Right lung (tissue), 10 donors: ENCODE measurements at places on chromosomes 6 and 20.

- no peak for DNase-seq
Measured at GRCh38 chr20:32400476-32400875, 42.3 kb downstream of the ASXL1 start.

- DNase-seq, result no peak
Measured at GRCh38 chr6:142173980-142174379, 26.9 kb downstream of the VTA1 start.

DNA sequence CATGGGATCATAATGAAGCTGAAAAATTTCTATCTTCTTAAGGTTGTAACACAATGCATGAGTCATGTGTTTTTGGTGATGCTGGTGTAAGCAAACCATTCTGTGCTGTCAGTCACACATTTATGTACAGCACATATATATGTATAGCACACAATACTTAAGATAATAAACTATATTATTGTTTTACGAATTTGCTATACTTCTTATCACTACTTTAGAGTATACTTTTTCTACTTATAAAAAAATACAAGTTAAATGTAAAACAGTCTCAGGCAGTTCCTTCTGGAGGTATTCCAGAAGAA lies 920.1 kb upstream of the FLRT3 start:
- no peak for DNase-seq

GRCh38 chr6:46437671-46438221 lies 53.5 kb downstream of the RCAN2 start:
- no peak for DNase-seq

GRCh38 chr6:34529665-34530327 lies 26.3 kb downstream of the SPDEF start:
- DNase-seq, result peak; percentile 58

DNA sequence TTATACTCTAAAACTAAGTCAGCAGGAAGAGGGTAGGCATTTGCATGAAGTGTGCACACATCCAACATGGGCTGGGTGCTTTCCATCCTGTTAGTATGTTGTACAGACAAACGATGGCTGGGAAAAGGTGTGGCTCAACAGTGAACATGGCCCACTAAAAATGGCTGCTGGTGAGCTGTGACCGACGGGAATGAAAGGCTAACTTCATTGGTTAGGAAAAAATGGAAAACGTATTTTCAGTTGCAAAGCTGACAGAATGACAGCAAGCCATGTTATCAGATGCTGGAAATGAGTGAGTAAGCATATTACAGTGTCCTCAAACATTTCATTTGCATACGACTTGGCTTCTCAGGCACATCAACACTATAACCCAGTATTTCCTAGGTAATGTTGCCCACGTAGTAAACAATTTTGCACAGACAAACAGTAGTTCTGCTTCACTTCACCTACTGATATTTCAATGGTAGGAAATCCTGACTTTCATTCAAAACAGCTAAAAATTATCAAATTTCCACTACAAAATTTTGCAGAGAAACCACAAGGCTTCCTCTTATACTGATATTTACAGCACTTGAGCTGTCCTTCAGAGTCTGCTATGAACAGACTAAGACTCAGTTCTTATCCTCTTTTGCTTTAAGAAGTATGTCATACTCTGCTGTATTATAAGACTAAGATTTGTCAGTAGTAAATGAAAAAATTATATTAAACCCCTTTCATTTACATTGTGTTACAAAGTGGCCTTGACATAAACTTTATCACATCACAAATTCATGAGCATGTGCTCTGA lies 98.9 kb downstream of the IRF4 start:
- DNase-seq, result no peak

- no peak for DNase-seq
Measured at GRCh38 chr6:26646074-26646473, 13.5 kb downstream of the ZNF322 start.

- no peak for DNase-seq
Measured at GRCh38 chr6:26323525-26324294, 41.3 kb upstream of the BTN3A2 start.

GRCh38 chr6:88983532-88983931 lies 20.1 kb upstream of the RNGTT start:
- DNase-seq, result no peak

- peak; percentile 67 for DNase-seq
Measured at GRCh38 chr20:43583982-43584432, 6.7 kb upstream of the IFT52 start.

- no peak for DNase-seq
Measured at GRCh38 chr20:50240092-50240491, 49.5 kb downstream of the CEBPB start.

GRCh38 chr6:158039178-158039557 lies 57.5 kb downstream of the SYNJ2 start:
- no peak for DNase-seq

- DNase-seq, result no peak
Measured at GRCh38 chr6:149233056-149233715, 84.3 kb upstream of the TAB2 start.

GRCh38 chr6:77633993-77634715 lies 18.7 kb upstream of the MEI4 start:
- DNase-seq, result no peak

GRCh38 chr20:3081641-3082040 lies 2.9 kb downstream of the AVP start:
- no peak for DNase-seq

DNA sequence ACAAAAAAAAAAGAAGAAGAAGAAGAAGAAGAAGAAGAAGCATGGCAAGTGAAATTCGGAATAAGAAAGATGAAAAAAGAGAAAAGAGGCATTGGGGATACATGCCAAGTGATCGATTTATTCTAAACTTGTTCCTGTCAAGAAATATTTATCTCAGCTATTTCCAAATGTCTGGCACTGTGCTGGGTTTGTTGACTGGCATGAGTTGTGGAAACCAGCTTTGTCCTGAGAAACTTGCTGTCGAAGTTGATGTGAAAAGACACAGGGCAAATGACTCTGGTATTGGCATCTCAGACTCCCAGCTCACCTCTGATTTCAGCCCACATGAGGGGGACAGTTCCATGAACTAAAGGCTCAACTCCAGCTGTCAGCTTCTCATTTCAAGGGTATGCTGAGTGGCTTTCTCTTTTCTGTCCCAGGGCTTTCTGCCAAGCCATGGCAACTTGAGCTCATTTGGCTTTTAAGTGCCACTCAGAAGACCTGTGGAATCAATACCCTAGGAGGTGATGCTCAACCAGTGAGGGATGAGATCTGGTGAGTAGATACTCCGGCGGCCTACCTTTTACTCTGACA lies 253.3 kb upstream of the JAG1 start:
- no peak for DNase-seq

- DNase-seq, result no peak
Measured at GRCh38 chr6:25377664-25378063, 98.5 kb downstream of the CARMIL1 start.

GRCh38 chr20:62710886-62711702 lies 2.5 kb downstream of the NTSR1 start:
- no peak for DNase-seq

- peak; percentile 74 for DNase-seq
Measured at GRCh38 chr6:36029464-36029863, 1.9 kb downstream of the MAPK14 start.

DNA sequence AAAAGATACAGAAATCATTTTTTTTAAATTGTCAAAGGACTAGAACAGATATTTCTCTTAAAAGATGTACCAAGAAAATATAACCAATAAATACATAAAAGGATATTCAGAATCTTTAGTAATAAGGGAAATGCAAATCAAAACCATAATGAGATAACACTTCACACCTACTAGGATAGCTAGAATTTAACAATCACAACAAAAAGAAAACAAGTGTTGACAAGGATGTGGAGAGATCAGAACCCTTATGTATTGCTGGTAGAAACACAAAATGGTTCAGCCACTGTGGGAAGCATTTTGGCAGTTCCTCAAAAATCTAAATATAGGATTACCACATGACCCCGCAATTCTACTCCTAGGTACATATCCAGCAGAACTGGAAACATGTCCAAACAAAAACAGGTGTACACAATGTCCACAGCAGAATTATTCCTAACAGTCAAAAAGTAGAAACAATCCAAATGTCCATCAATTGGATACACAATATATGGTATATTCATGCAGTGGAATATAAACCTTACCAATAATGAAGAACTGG lies 211.0 kb downstream of the LRFN2 start:
- no peak for DNase-seq

DNA sequence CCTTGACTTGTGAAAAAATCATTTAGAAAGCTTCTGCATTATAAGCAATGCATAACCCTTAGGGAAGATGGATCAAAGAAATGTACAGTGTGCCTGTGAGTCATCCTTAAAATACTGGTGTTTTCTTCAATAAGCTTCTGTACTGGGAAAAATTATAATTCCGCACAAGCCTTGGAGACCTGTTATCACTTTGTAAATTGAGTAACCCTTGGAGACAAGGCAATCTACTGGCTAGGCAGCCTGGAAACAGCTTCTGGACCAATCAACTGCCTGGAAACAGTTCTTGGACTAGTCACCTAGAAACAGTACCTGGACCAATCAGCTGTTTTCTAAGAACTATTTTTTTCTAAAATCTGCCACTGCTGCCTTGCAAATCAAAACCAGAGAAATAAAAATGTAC lies 25.8 kb upstream of the RNGTT start:
- no peak for DNase-seq

DNA sequence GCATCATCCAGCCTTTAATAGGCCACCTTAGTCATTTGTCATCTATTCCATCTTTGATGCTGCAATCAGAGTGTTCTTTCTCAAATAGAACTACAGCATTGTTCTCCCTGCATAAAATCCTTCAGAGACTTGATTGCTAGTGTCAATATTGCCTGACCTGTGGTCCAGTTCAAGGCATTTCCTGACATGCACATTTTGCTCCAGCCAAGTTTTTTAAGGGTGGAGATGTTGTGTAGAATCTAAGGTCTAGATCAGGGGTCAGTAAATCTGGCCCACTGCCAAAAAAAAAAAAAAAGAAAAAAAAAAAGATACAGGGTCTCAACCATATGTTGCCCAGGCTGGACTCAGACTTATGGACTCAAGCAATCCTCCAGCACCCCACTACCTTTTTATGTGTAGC lies 354.4 kb downstream of the FRK start:
- peak; percentile 4 for DNase-seq

GRCh38 chr6:13307508-13307995 lies 20.8 kb downstream of the TBC1D7 start:
- DNase-seq, result no peak

- no peak for DNase-seq
Measured at GRCh38 chr20:1130847-1131246, 12.4 kb downstream of the PSMF1 start.

DNA sequence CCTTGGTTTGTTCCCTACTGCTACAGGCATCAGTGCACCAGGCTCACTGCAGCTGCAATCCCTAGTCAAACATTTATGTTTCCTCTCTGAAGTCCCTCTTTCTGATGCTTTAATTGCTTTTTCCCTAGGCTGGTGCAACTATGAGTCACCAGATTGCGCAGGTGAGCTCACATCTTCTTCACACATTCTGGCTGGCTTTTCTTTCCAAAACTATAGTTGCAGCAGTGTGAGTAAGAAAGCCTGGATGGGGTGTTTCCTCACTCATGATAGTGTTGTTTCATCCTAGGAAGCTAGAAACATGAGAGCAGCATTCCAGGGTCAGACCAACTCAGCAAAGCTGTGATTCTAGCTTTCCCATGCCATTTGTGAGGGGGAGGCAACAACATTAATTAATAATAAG lies 296.4 kb downstream of the PAX1 start:
- DNase-seq, result no peak

GRCh38 chr20:49508435-49509199 lies 26.1 kb upstream of the KCNB1 start:
- DNase-seq, result no peak

DNA sequence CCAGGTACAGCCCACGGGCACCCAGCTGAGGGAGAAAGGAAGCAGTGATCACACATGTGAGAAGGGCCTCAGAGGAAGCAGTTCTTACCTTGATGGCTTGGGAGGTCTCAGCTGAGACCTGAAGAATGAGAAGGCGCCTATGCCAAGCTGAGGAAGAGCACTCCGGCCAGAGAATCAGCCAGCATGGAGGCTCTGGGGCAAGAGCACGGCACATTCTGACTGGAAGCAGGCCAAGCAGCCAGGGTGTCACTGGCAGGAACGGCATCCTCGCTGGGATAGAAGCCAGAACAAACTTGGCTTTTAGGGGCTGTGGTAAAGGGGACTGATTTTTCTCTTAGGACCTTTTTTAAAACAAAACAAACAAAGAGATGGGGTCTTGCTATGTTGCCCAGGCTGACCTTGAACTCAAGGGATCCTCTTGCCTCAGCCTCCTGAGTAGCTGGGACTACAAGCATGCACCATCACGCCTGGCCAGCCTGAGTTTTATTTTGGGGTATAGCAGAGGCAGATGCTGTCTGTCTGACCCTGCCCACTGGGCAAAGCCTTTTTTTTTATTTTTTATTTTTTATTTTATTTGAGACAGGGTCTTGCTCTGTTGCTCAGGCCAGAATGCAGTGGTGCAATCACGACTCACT lies 17.6 kb downstream of the GHRH start:
- no peak for DNase-seq

GRCh38 chr6:17341117-17341805 lies 52.1 kb upstream of the CAP2 start:
- no peak for DNase-seq

DNA sequence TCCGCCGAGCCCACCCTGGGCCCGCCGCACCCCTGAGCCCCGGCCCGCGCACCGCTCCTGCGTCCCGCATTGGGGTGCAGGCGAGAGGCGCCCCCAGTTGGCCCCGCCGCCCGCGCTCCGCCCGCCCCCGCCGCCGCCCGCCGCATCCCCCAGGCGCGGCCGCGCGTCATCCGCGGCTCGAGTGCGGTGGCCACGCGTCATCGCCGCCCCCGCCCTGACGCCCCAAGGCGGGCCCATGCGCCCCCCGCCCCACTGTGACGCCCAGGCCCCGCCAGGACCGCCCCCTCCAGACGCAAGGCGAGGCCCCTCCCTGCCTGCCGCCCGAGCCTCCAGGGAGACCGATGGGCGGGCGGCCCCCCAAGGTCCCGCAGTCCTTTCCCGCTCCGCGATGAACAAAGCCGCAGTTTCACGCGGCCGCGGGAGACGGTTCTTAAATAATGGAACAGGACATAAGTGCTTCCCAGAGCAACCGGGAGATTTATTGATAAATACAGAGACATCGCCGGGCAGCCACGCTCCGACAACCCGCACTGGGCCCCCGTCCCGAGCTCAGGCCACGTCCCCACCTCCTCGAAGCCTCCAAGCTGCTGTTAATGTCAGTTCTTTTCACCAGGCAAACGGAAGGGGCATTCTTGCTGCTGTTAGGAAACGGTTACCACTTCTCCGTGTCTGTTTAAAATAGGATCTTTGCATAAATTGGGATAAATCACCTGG lies at the start of gene ANKRD60:
TSS of gene ANKRD60 (minus strand) at position 170 of the 714 bp plus-strand sequence. CDS start at position 170, 0 bp downstream.
- no peak for DNase-seq

- DNase-seq, result no peak
Measured at GRCh38 chr6:66553441-66553840, 846.4 kb upstream of the EYS start.
